CD4-positive, alpha-beta T cell treated with Interleukin-17A for 4 hours (primary cell): ENCODE measurements at places on chromosomes 11 and 22.

DNA sequence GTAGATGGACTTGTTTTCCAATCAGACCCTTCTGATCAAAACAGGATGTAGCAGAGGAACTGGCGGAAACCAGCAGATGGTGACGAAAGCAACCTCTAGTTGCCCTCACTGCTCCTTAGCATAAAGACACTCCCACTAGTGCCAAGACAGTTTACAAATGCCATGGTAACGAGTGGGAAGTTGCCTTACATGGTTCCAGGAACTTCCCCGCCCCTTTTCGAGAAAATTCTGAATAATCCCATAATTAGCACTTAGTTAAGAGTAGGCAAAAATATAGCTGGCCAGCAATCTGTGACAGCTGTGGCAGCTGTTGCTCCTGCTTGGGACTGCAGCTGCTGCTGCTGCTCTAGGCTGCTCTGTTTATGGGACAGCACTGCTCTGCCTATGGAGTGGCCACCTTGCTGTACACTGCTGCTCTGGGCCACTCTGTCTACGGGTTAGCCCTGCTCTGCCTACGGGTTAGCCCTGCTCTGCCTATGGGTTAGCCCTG, 33.4 kb upstream of the SORL1 start:
- DNase-seq: peak; percentile 58

GRCh38 chr11:61529537-61530225, 21.1 kb downstream of the LRRC10B start:
- no peak for DNase-seq

- DNase-seq: peak; percentile 3
These were observed 717 bp upstream of the ZNF202 start for GRCh38 chr11:123742031-123742723.

DNA sequence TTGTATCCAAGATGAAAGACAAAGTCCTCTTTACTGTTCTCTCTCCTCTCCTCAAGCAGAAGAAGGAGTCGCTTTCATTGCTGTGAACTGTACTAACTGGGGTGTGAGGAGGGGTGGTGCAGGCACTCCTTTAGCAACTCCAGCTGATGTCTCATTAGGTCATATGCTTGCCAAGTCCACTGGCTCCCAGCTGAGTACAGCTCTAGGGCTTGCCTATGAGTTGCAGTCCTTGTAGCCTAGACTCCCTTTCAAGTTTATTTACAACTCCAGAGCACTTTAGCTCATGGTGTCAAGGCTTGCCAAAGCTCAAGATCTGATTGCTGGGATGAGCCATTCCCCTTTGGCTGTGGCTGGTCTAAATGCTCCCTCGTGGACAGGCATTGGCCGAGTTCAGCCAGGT, 55.1 kb upstream of the PDGFD start:
- DNase-seq: no peak
